ENCODE measurements at places on chromosomes 5 and 9.

DNA sequence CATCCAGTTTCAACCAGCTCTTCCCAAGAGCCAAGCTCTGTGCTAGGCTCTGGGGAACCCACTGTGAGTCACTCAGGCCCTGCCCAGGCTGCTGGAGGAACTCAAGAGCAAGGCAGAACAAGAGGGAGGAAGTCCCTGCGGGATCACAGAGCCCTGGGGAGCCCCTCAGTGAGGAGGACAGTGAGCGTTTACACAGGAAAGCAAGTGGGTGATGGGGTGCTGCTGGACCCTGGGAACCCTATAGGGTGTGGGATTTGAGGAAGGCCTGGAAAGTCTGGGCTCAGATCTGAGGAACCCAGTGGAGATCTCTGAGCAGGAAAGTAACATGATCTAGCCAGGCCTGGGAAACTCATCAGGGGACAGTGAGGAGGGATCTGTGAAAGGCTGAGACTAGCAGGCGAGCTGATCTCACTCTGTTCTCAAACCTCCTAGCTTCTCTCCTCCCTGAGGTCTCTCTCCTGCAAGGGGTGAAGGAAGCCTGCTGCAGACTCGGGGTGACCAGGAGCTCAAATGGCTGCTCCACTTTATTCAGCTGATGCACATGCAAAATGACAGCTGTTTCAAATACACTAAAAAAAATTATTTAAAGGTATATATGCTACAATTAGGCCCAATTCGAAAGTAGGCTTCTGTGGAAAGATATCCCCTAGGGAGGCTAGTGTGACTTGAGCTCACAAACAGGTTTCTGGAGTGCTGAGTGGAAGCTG is 70.0 kb downstream of the SHB start:
- peak; percentile 54 for DNase-seq
- H3K4me1 ChIP-seq, result peaks cover 49% of the 10 kb centered on the region
- H3K27me3 ChIP-seq, result no peaks in the 10 kb centered on the region
- no peak overlapping the region for H3K4me3 ChIP-seq
- no peaks in the 10 kb centered on the region for H3K36me3 ChIP-seq
- peak overlapping the region; percentile 19 for H3K27ac ChIP-seq

DNA sequence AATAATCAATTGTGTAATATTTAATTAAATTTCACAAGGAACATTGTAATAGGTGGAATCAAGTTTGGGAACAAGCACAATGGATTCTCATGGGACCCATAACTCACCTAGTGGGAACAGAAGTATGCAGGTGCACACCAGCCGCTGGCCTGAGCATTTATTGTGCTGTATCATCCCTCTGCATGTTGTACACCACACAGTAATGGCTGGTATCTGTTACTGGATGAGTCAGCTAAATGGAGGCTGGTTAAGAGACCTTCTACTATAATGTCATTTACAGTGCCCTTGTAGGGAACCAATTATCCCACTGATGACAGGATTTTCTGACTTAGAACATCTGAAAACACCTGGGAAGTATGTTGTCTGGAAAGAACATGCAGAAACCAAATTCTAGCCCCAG is 3.2 kb upstream of the MAP3K1 start:
- DNase-seq, result no peak
- H3K27ac ChIP-seq, result no peak overlapping the region
- H3K27me3 ChIP-seq, result no peaks in the 10 kb centered on the region
- no peaks in the 10 kb centered on the region for H3K4me1 ChIP-seq

- no peak for DNase-seq
- no peak overlapping the region for H3K4me3 ChIP-seq
- no peak overlapping the region for H3K27ac ChIP-seq
- H3K27me3 ChIP-seq, result no peaks in the 10 kb centered on the region
- H3K4me1 ChIP-seq, result peaks cover 13% of the 10 kb centered on the region
These were observed 16.9 kb downstream of the HMGXB3 start for GRCh38 chr5:150017226-150018005.

GRCh38 chr9:35714123-35714522 is 17.9 kb downstream of the TLN1 start:
- H3K4me1 ChIP-seq, result no peaks in the 10 kb centered on the region
- peak overlapping the region; percentile 66 for H3K27ac ChIP-seq
- no peaks in the 10 kb centered on the region for H3K27me3 ChIP-seq
- H3K4me3 ChIP-seq, result no peak overlapping the region

DNA sequence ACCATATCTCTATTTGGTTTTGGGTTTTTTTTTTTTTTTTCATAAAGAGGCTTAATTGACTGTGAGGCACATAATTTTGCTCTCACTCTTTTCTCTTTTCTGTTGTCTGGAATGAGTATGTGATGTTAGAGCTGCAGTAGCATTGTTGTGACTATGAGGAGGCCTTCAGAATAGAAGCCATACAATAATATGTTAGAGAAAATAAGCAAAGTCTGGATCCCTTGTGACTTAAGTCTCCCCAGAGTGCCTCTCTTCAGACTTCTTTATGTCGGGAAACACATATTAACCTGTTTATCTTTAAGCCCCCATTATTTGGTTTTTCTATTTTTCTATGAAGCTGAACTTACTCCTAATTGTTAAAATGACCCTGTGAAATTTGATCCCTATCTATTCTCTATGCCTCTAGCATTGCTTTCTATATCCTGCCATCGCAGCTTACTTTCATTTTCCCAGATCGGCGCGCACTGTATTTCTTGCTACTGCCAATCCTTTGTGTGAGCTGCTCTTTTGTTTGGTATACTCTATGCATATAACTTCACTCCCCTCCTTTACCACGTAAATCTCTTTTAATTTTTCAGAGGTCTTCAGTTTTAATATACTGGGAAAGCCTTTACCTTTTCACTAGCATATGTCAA is 372.5 kb upstream of the KCNN2 start:
- no peaks in the 10 kb centered on the region for H3K36me3 ChIP-seq
- H3K4me1 ChIP-seq, result no peaks in the 10 kb centered on the region
- H3K27me3 ChIP-seq, result no peaks in the 10 kb centered on the region
- no peak for DNase-seq

- H3K27me3 ChIP-seq, result no peaks in the 10 kb centered on the region
- H3K27ac ChIP-seq, result no peak overlapping the region
- no peak overlapping the region for H3K4me3 ChIP-seq
These were observed 26.9 kb downstream of the C9 start for GRCh38 chr5:39337252-39337915.

GRCh38 chr9:133187561-133188005 is 21.5 kb downstream of the OBP2B start:
- H3K36me3 ChIP-seq, result no peaks in the 10 kb centered on the region
- peaks cover 31% of the 10 kb centered on the region for H3K27me3 ChIP-seq

DNA sequence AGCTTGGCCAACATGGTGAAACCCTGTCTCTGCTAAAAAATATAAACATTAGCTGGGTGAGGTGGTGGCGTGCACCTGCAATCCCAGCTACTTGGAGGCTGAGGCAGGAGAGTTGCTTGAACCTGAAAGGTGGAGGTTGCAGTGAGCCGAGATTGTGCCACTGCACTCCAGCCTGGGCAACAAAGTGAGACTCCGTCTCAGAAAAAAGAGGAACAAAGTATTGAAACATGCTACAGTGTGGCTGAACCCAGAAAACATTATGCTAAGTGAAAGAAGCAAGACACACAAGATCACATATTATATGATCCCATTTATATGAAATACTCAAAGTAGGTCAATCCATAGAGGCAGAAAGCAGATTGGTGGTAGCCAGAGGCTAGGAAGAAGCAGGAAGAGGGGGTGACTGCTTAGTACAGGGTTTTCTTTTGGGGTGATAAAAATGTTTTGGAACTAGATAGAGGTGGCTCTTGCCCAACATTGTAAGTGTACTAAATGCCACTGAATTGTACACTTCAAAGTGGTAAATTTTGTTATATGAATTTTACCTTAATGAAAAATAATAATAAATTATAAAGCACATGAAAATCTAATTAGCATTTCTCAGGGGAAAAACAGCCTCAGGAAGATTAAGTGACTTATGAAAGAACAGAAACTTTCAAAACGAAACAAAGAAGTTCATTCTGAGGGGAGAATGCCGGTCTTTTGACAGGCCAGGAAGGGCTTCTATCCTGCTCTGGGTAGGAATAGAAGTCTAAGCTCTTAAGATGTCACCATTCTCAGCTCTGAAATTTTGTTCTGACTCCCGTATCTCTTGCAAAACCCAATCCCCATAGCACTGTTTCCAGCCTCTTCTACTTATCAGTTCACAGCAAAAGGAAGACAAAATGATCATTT is 161.1 kb upstream of the TBCA start:
- no peak for DNase-seq
- H3K4me3 ChIP-seq, result no peak overlapping the region
- H3K27ac ChIP-seq, result no peak overlapping the region
- H3K36me3 ChIP-seq, result no peaks in the 10 kb centered on the region
- peaks cover 8% of the 10 kb centered on the region for H3K27me3 ChIP-seq

DNA sequence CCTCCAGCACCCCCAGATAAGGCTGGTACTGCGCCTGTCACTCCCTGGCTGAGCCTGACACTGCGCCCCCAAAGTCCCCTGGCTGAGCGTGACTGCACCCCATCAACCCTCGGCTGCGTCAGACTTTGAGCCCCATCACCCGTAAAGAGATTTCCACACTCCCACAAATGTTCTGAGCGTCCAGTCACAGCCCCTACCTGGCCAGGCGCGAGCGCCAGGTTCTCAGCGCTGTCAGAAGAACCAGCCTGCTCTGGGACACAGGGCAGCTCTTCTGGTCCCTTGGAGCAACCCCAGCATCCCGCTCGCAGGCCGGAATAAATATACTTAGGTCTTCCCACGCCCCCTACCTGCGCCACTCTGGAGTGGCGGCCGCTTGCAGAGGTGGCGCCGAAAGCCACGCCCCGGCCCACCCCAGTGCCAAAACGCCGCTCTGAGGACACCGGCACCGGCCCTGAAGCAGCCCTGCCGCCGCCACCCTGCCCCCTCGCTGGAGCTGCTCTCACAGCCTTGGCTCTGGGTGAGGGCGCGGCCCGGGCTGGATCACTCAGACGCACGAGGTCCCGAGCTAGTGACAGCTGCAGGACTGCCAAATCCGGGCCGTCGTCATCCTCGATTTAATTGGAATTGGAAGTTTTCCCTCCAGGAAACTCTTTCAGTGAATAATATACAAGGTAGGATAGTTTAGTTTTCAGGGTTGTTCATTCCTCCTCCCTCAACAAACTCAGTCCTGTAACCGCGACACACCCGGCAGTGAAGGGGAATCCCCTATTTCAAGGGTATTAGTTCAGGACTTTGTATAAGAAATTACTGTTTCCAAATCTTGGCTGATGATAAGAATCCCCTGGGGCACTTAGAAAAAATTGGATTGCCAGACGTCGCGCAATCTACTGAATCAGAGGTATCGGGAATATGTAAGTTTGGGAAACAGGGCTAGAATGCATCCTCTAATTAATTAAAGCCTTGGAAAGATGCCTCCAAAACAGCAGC is 1.2 kb upstream of the CEMIP2 start:
- H3K4me3 ChIP-seq, result peak overlapping the region; percentile 80
- DNase-seq, result peak; percentile 83
- H3K27ac ChIP-seq, result peak overlapping the region; percentile 94

DNA sequence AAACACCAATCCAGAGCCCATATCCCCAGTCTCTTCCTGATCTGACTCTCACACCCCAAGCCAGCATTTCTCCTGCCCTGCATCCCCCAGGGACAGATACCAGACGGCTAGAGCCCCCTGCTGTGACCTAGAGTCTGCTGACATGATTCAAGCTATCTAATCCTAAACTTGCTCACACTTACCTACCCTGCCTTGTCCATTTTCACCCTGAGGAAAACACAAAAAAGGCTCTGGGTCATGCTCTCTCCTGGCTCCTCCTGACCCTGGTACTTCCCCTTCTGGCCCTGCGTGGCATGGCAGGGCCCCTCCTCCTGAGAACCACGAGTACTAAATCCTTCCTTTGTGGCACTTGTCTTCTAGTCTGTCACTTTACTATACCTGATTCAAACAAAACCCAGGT is 2.8 kb upstream of the ARRDC1 start:
- H3K36me3 ChIP-seq, result no peaks in the 10 kb centered on the region
- peaks cover 36% of the 10 kb centered on the region for H3K4me1 ChIP-seq
- H3K27me3 ChIP-seq, result no peaks in the 10 kb centered on the region
- DNase-seq, result no peak

DNA sequence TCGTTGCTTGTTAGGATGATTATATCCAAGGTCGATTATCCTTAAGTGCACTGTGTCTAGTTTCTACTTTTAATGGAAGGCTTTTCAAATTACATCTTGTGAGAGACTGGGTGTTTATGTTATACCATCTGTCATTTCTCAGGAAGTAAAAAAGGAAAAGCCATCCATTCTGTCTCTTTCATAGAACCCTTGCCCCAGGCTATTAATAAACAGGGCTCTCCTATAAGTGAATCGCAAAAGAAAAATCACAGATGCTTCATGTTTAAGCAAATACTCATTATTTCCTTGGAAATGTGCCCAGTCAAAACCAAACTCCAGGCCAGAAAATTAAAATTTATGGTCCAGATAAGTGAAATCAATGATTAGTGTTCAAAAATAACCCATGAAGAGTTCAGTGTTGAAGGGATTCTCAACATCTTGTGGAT is 58.1 kb downstream of the STARD4 start:
- H3K4me3 ChIP-seq, result no peak overlapping the region
- H3K27ac ChIP-seq, result no peak overlapping the region
- H3K4me1 ChIP-seq, result no peaks in the 10 kb centered on the region
- no peak for DNase-seq
- no peaks in the 10 kb centered on the region for H3K36me3 ChIP-seq
- no peaks in the 10 kb centered on the region for H3K27me3 ChIP-seq

- H3K27ac ChIP-seq, result no peak overlapping the region
- H3K27me3 ChIP-seq, result no peaks in the 10 kb centered on the region
These were observed 15.8 kb upstream of the NIPAL4 start for GRCh38 chr5:157444224-157444623.
